ENCODE measurements at places on chromosomes 1 and 21.

DNA sequence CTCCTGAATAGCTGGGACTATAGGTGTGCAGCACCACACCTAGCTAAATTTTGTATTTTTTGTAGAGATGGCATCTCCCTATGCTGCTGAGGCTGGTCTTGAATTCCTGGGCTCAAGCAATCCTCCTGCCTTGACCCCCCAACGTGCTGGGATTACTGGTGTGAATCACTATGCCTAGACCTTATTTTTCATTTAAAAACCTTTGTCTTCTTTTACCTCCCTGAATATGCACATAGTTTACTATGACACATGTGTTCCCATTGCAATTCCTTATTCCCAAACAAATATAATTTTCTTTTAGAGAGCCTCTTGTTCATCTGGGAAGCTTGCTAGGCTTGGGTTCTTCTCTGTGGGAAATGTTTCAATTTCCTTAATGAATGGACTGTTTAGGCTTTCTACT is 16.8 kb downstream of the SH3BGR start:
- DNase-seq, result no peak

GRCh38 chr1:219574484-219575087 is 38.3 kb downstream of the ZC3H11B start:
- no peak for DNase-seq

DNA sequence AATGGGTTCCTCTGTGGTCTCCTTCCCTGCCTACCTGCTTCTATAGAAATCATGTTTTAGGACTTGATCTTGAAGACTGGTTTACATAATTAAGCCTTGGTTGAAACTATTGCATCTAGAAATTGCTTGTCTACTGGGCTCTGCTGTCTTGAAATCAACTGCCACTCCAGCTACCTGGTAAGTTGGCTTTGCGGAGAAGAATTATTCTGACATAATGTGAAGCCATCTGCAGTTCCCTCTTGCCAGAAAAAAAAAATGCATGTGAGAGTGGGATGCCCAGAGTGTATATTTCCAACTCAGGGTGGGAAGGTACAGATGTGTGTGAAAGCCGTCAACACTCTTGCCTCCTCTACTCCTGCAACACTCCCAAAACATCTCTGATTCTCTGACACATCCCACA is 27.2 kb downstream of the C8B start:
- DNase-seq, result no peak

GRCh38 chr1:191388283-191388682 is 770.0 kb upstream of the RGS18 start:
- DNase-seq, result no peak

DNA sequence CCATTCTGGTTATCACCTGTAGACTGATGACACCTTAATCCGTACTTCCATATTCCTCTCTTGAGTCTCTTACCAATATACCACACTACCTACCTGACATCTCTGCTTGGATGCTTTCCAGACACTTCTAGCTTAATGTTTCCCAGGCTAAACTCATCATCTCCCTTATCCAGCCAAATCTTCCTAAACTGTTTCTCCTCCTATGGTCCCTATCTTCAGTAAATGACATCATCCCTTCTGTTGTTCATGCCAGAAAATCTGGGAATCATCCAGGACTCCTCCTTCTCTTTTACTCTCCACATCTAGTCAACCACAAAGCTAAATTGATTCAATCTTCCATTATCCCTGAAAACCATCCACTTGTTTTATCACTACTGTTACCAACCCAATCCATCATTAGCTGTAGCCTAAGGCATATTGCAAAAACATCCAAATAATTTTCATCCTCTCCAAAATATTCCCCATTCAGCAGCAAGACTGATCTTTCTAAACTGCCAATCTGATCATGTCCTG is 464.1 kb upstream of the BEND5 start:
- DNase-seq, result no peak

- no peak for DNase-seq
These were observed 325.8 kb upstream of the NR5A2 start for GRCh38 chr1:199701726-199702125.

- no peak for DNase-seq
These were observed 922 bp upstream of the FCRLB start for GRCh38 chr1:161720422-161720821.

- no peak for DNase-seq
These were observed 29.5 kb downstream of the TMEM53 start for GRCh38 chr1:44644806-44645205.

DNA sequence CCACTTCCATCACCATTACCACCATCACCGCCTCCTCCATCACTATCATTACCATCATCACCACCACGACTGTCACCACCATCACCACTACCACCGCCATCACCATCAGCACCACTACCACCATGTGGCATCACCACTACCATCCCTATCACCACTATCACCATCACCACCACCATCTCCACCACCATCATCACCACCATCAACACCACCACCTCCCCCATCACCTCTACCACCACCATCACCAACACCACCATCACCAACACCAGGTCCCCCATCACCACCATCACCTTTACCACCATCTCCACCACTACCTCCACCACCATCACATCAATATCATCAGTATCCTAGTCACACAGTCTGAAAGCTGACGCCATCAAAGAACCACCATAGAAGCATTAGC is 39.9 kb upstream of the RIPK4 start:
- no peak for DNase-seq

GRCh38 chr1:225350872-225351271 is 77.0 kb downstream of the LBR start:
- no peak for DNase-seq

- no peak for DNase-seq
These were observed 146.4 kb downstream of the FGGY start for GRCh38 chr1:59443310-59443709.

DNA sequence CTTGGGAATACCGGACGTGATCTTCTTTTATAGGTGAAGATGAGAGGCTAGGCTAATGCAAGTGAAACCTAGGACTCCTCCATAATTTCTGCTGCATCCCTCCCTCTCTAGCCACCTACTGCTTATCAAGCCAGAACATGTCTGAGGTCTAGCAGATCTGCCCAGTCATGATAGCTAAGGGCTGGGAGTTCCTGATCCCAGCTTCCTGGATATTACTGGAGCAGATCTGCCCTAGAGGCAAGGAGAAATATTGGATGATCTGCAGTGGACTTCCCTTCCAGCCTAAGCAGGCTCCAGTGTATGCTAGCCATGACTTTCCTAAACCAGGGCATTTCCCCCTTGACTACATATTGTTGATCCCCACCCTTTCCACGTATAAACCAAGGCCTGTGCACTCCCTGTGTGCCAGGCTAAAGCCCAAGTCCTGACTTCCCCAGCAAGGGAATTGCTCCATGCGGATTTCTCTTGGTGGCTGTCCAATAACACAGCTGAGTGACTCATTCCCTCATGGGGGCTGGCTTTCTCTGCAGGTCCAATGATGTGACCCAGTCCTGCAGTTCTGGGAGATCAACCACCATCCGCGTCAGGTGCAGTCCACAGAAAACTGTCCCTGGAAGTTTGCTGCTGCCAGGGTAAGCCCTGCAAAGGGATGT is 15.5 kb upstream of the SARS1 start:
- DNase-seq, result no peak

GRCh38 chr1:191588905-191589304 is 569.4 kb upstream of the RGS18 start:
- DNase-seq, result no peak

GRCh38 chr1:17427696-17428660 is 11.5 kb downstream of the RCC2 start:
- no peak for DNase-seq

DNA sequence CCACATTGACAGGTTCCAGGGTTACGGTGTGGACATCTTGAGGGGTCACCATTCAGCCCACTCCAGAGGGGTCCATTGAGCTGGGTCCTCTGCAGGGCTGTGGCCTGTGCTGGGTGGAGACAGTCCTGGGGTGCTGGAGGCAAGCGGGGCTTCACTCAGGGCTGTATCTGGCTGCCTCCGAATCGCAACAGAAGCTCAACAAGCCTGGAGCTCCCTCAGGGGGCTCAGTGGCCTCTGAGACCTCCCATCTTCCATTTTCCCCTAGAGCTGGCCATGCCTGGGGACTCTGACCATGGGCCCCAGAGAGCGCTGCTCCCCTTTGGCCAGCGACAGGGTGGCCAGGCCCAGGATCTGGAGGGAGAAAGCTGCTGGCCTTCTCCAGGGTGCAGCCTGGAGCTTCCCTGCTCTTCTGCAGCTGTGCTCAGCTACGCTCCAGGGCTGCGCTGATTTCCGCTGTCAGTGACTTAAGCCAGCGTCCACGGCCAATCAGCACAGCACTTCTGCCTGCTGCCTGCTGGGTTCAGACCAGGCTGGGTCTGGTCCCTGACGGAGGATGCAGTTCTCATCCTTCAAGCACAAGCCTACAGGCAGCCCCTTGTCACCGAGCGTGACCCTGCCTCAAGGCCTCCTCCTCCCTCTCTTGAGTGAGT is 45.0 kb upstream of the ADARB1 start:
- no peak for DNase-seq

- DNase-seq, result peak; percentile 60
These were observed 13.7 kb downstream of the DHRS3 start for GRCh38 chr1:12604114-12604874.
